Esophagus squamous epithelium (tissue), 5 donors: ENCODE measurements at places on chromosomes 1 and 21. TPM values are rescaled to one million over a fixed set of nuclear protein-coding genes. Genes with fewer than 3 reads are reported as not detected.

- no peak for DNase-seq
These were observed 98.9 kb downstream of the DHRS3 start for GRCh38 chr1:12518931-12519692.

GRCh38 chr1:30384286-30385245, 338.8 kb downstream of the MATN1 start:
- no peak for DNase-seq

GRCh38 chr21:15730484-15731242, 881 bp downstream of the USP25 start:
- DNase-seq = no peak

DNA sequence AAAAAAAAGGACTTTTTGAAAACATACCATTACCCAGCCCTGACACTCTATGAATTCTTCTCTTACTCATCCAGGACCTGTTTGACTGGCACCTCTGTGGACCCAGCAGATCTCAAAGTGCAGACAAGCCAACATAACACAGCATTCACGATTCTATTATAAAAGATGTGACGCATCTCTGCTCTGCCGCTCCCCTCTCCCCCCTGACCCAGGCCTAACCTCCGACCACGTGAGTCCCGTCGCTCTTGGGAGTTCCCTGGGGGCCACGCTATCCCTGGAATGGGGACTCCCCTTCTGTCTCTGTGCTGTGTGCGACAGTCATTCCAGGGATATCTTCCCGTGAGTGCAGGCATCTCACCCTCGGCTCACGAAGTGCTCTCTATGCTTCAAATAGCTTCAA, 21.1 kb downstream of the LRRC38 start:
- no peak for DNase-seq

DNA sequence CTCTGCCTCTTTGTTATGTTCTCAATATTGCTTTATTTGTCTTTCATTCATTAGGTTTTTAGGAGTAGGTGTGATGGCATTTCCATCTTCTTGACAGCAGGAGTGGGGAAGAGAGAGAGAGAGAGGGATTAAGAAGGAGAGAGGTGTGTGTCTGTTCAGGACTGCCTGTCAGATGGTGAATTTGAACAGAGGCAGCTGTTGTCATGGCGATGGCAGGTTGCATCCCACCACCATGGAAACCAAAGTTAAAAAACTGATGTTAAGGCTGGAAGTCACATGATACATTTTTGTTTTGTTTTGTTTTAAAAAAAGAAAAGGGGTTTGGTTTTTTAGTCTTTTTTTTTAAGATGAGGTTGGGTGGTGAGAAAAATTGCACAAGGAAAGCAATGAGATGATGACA, 18.3 kb downstream of the CACNA1E start:
- DNase-seq = no peak

Gene MAPKAPK2
- total RNA-seq = 42.7 TPM
